ENCODE measurements at places on chromosomes 5 and 9. TPM values are rescaled to one million over a fixed set of nuclear protein-coding genes. Genes with fewer than 3 reads are reported as not detected.

Gene GCNT4
- 9.0 TPM for total RNA-seq

DNA sequence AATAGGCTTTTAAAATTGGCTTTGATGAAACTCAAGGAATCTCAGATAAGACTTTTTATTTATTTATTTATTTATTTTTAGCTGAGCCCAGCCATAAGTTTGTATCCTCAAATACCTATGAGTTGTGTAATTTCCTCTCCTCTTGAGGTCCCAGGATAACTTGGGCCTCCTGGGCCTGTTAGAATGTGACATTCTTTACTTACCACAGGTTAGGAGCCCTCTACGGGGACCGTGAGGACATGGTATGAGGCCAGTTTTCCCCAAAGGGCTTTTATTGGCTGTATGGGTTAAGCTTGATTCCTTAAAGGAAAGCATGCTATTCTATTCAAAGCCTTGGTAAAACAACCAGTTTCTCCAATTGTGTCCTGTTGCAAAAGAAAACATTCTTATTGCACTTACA is 16.9 kb downstream of the SHISAL2B start:
- DNase-seq = no peak

DNA sequence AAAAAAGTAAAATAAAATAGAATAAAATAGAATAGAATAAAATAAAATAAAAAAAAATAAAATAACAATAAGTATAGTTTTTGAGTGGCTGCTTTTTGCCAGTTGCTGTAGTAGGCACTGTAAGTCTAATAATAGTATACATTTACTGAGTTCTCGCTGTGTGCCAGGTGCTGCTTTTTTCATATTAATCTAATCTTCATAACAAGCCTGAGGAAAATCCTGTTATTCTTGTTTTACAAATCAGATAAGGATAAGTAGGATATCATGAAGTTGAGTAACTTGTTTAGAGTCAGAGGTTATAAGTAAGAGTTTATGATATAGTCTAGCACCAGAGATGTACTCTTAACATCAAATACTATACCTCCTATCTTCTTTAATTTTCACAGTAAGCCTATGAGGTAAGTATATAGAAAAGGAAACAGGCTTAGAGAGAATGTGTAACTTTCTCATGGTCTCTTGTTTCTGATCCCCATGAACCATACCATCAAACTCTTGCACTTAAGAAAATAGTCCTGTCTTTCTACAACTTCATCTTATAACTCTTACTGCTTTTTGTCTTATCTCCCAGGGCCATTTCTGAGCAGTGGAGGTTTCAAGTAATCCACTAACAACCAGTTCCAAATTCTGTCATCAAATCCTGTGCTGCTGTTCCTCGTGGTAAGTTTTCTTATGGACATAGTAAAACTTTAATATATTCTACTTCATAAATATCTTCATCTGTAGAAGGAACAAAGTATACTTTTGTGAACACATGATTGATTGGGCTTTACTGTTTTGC is 18.7 kb downstream of the RMI1 start:
- no peak for DNase-seq

GRCh38 chr9:131473198-131473885 is 29.4 kb upstream of the POMT1 start:
- no peak for DNase-seq

DNA sequence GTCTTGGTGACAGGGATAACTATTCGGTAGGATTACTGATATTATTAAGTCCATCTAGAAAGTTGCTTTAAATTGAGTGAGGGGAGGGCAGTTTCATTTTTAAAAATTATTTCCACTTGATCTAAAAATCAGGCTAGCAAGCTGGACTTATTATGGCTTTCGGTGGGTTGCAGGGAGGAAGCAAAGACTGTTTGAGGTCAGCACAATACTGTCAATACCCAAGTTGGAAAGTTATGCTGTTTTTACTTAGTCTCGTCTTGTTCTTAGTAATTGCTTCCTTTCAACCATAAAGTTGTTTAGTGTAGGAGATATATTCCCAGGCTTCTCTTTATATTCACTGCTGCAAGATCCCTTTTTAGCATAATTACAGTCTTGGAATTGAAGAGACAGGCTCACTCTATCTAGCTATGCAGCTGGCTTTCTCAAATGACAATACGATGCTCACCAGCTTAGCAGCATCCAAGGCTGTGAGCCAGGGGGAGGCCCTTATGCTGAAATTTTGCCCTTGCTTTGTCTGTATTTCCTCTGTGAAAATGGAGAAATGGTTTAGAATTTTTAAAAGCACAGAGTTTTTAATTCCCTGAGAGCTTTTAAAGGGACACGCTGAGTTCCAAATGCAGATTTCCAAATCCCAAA is 68.2 kb upstream of the APC start:
- DNase-seq = no peak

- DNase-seq = no peak
Observed at GRCh38 chr5:169848792-169849191, 131.5 kb downstream of the INSYN2B start.

GRCh38 chr5:91378752-91379211 is 4.3 kb downstream of the ARRDC3 start:
- no peak for DNase-seq

Gene SNCB
- 3.4 TPM for total RNA-seq

GRCh38 chr9:68653141-68653595 is 51.9 kb upstream of the PIP5K1B start:
- DNase-seq = no peak

Gene MARCHF11
- not detected for total RNA-seq

DNA sequence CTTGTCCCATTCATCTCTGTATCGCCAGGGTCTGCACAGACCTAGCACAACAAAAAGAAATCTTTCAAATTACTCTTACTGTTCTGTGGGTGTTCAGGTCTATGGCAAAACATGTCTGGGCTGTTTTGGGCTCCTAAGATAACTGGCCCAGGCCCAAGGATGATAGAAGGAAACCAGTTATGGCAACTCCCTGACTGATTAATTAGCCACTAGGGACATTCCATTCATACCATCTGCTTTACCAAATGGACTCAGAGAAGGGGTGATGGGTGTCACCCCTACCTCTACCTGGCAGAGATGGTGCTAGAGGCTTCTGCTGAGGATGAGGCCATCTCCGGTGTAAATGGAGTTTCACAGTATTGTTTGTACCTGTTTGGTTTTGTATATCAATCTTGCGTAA is 1.9 kb downstream of the SLC31A2 start:
- DNase-seq = no peak

DNA sequence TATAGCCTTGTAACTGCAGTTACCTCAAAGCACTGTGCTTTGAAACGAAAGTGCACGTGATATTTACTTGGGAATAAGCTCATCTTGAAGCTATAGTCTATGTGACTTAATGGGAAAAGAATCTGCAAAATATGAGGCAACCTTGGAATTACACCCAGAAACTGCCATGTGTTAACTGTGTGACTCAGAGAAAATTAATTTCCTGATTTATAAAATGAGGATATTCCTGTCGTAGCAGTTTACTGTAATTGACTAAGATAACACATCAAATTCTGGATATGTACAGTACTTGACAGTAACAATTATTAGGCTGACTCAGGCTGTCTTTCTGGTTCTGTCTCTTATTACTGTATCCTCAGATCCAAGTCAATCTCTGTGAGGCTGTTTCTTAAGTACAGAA is 1079.9 kb upstream of the ACO1 start:
- peak; percentile 81 for DNase-seq

GRCh38 chr5:146867996-146868708 is 10.4 kb downstream of the PPP2R2B start:
- no peak for DNase-seq

- DNase-seq = no peak
Observed at GRCh38 chr5:134146651-134147518, 29.9 kb downstream of the SKP1 start.

DNA sequence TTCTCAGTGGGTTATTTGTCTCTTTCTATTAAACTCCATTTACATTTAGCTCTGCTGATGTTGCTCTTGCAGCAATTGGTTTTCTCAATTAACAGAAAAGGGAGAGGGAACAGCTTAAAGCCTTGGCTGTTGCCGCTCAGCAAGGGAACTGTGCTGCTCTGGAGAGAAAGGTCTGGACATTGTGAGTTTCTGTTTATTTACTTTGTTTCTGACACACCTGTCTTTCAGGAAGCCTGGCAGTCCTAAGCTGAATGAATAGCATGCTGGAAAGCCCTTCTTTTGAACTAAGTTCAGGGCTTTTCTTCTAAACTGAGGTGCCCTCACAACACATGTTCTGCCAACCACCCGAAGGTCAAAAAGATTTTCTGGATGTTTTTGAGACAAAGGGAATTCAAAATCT is 491.9 kb downstream of the PDE4D start:
- no peak for DNase-seq

DNA sequence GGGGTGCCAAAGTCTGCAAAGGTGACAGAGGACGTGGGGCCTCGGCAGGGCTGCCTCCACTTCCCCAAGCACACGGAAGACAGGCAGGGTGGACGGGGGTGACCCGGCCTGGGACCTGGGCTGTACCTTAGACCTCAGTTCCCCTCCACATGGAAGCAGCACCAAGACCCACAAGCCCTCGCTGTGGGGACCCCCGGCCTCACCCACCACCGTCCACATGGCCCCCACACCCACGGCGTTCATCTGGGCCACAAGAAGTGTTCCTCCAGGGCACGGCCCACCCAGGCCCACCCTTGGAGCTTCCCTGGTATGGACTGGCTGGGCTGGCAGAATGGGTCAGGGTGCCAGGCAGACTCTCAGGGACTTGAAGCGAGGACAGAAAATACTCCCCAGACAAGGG is 45.8 kb upstream of the NKD2 start:
- DNase-seq = no peak

Gene ECSCR
- total RNA-seq = 1.00 TPM

Gene APBA1
- total RNA-seq = 5.9 TPM

Gene ARL10
- 14.3 TPM for total RNA-seq

Gene PCDHA8
- 1.0 TPM for total RNA-seq

- no peak for DNase-seq
Observed at GRCh38 chr5:176383961-176384360, 4.4 kb downstream of the NOP16 start.

DNA sequence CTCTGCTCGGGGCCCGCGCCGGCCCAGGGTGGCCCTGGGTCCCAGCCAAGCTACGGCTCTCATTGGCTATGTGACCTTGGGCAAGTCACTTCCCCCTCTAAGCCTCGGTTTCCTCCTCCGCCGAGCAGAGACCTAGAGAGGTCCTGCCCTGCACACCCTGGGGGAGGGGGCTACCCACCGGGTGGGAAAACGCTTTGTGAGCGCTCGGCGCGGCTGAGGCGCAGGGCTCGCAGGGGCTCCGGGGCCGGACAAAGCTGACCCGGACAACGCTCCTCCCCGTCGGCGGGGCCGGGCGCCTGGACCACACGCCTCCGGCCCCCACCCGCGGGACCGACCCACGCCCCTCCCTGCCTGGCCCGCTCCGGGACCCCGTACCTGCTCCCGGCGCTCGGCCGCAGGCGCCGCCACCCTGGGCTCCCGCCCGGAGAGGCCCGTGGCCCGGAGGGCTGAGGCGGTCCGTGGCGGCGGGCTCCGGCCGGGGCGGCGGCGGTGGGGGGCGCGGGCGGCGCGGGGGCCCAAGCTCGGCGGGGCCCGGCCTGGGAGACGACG is 85.7 kb upstream of the MELK start:
- DNase-seq = no peak

GRCh38 chr9:70477907-70478480 is 63.5 kb upstream of the KLF9 start:
- no peak for DNase-seq

DNA sequence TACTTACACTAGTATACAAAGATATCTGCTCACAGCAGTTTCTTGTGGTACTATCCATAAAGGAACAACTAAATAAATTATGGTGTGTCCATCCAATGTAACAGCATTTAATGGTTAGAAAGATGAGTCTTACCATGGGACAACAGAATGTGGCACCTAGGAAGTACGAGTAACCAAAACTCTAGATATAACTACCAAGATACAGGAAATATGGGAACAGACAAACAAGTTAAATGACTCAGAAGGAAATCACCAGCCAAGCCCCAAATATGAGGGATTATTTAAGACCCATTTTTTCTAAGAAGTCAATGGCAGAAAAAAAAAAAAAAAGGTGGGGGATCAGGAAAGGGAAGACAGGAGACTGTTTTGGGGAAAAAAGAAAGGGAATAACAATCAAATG is 294.8 kb downstream of the PRELID2 start:
- DNase-seq = no peak

GRCh38 chr9:32411753-32412152 is 27.3 kb downstream of the ACO1 start:
- DNase-seq = no peak

Gene CDH6
- total RNA-seq = 90.1 TPM

DNA sequence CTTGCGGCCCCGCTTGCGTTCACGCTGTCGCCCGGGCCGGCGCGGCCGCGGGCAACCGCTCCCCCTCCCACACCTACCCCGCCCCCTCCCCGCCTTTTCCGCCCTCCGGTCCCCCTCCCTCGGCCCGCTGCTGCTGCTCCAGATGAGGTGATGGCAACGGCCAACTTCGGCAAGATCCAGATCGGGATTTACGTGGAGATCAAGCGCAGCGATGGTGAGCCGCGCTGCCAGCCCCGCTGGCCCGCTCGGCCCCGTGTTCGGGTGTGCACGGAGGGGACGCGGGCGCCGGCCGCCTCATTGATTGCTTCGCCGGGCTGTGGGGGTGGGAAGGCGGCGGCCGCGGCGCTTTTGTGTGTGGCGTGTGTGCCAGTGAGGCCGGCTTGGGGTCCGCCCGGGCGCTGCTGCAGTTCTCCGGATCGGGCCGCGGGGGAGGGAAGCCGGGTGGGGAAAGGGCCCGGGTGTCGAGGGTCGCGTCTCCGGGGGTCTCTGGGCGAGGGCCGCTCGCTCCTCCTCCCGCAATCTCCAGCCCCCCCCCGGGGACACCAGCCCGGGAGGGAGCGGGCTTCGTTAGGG is 403 bp downstream of the KIF2A start:
- peak; percentile 35 for DNase-seq

GRCh38 chr9:136403915-136404800 is 4.2 kb upstream of the SNAPC4 start:
- DNase-seq = no peak

Gene GABBR2
- 2.2 TPM for total RNA-seq

GRCh38 chr5:118468085-118468484 is 520.3 kb downstream of the DTWD2 start:
- DNase-seq = no peak

Gene DAPK1
- total RNA-seq = 31.1 TPM

Gene RHOBTB3
- total RNA-seq = 73.8 TPM

Gene IL17B
- 0.60 TPM for total RNA-seq

Gene SLC6A7
- total RNA-seq = not detected

- DNase-seq = no peak
Observed at GRCh38 chr5:135900276-135900675, 4.6 kb upstream of the IL9 start.

DNA sequence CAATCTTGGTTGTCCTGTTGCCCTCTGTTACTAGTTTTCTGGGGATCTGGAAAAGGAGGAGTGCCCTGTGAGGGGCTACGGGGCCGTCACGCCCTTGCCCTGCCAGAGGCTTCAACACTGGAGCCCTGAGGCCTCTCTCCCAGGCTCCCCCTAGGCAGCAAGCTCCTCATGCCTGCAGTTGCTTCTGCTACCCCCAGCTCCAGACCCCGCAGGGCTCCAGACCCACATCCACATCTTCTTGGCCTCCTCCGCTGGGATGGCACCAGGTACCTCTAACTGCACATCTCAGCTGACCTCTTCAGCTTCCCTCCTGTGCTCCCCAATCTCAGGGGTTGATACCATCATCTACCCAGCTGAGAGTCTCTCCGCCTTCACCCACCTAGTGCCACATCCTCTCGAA is 116.0 kb downstream of the ZNF354C start:
- no peak for DNase-seq

Data from astrocyte (in vitro differentiated cells and primary cell).